ENCODE measurements at places on chromosomes 2 and 18. TPM values are rescaled to one million over a fixed set of nuclear protein-coding genes. Genes with fewer than 3 reads are reported as not detected.

Gene MEP1B
- not detected for total RNA-seq

Gene ALPG
- total RNA-seq: not detected

Gene ACKR3
- total RNA-seq: 9.2 TPM

Gene ARL5A
- total RNA-seq: 56.0 TPM

Gene CHST10
- 6.0 TPM for total RNA-seq

Gene VSNL1
- 0.66 TPM for total RNA-seq

Gene LIMS3
- 4.2 TPM for total RNA-seq

Gene ZNF532
- total RNA-seq: 57.8 TPM

Gene ANKRD30B
- total RNA-seq: 0.73 TPM

Gene SLC5A7
- total RNA-seq: not detected

Gene C2orf80
- total RNA-seq: not detected

Gene NPAS2
- total RNA-seq: 27.7 TPM

Gene DES
- 3.0 TPM for total RNA-seq

Gene SLC9A4
- total RNA-seq: 0.03 TPM

Gene ZAP70
- 0.13 TPM for total RNA-seq

Gene PTPN18
- total RNA-seq: 15.7 TPM

Gene AGXT
- not detected for total RNA-seq

Gene ABCA12
- total RNA-seq: 0.07 TPM

Gene TTC39C
- 13.5 TPM for total RNA-seq

Gene CNGA3
- not detected for total RNA-seq

Gene SPAG16
- 27.8 TPM for total RNA-seq

Gene TDRD15
- not detected for total RNA-seq

Gene OSBPL1A
- total RNA-seq: 38.6 TPM

Gene MARCHF7
- 108 TPM for total RNA-seq

Gene GAL3ST2
- 0.46 TPM for total RNA-seq

Gene MROH2A
- total RNA-seq: not detected

Gene CHRND
- total RNA-seq: not detected

Gene UGT1A5
- not detected for total RNA-seq

Gene CNDP1
- not detected for total RNA-seq

Gene APCDD1
- total RNA-seq: 8.2 TPM

Gene ALPI
- not detected for total RNA-seq

Gene OTOS
- total RNA-seq: not detected

Gene C2orf66
- total RNA-seq: 0.59 TPM

Gene TRIM43
- not detected for total RNA-seq

Gene SERPINB7
- total RNA-seq: 0.07 TPM

Gene HMSD
- not detected for total RNA-seq

Gene SEPTIN2
- total RNA-seq: 452 TPM

Gene ALKAL2
- total RNA-seq: not detected

Gene NCKAP5
- 0.76 TPM for total RNA-seq

Gene IL1RN
- not detected for total RNA-seq

Gene TFCP2L1
- total RNA-seq: under 0.01 TPM

Gene DNPEP
- 68.5 TPM for total RNA-seq

Gene PROKR1
- not detected for total RNA-seq

Gene ATF2
- total RNA-seq: 39.2 TPM

Gene PRKAG3
- total RNA-seq: 0.52 TPM

Gene MAP4K3
- 38.0 TPM for total RNA-seq

Gene POMC
- total RNA-seq: 1.2 TPM

Gene RND3
- total RNA-seq: 647 TPM

Gene METAP1D
- 7.3 TPM for total RNA-seq

Gene AQP4
- total RNA-seq: not detected

Gene PLGLB2
- 1.3 TPM for total RNA-seq

Gene ARMC9
- total RNA-seq: 246 TPM

Gene COLEC11
- 1.4 TPM for total RNA-seq

Gene RAB6D
- not detected for total RNA-seq
